ENCODE measurements at places on chromosomes 3 and 15.

GRCh38 chr3:124362455-124362854 lies 367.8 kb upstream of the UMPS start:
- no peak for DNase-seq

- no peak for DNase-seq
These were observed 32.9 kb upstream of the CTDSPL2 start for GRCh38 chr15:44394562-44394961.

- DNase-seq, result no peak
These were observed 131.0 kb downstream of the IL5RA start for GRCh38 chr3:2978977-2979732.

GRCh38 chr15:99635794-99636193 lies 70.0 kb downstream of the MEF2A start:
- no peak for DNase-seq

GRCh38 chr3:72628065-72628464 lies 220.2 kb downstream of the SHQ1 start:
- DNase-seq, result no peak

DNA sequence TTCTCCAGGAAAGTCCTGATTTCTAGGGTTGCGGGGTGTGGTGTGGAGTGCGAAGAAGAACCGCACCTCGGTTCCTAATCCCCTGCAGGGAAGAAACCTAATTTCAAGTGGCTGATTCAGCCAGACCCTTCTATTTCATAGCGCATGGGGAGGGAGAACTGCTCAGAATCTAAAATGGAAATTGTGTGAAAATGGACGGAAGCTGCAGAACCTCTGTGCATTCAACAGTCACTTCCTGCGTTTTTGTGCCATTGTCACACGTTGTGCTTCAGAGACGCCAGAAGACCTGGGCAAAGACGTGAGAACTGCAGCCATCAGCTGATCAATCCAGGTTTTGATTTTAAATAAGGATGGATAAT lies 1.2 kb downstream of the SIDT1 start:
- peak; percentile 42 for DNase-seq

DNA sequence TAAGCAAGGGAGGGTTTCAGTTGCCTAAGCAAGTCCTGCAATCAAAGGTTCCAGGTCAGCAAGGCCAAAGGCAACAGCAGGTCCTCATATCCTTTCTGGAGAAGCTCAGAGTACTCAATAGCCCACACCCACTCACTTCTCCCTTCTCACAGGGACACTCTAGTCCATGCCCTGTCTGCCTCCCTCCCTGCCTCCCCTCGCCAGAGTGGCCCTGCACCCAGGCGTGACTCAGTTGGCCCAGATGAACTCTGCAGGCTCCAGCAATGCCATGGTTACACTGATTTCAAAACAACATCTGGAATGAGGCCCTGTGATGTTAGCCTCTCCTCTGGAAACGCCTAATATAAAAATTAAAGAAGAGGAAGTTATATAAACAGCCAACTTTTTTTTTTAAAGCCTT lies 32.9 kb downstream of the IL16 start:
- DNase-seq, result no peak

- no peak for DNase-seq
These were observed 131.6 kb upstream of the HACD2 start for GRCh38 chr3:123716411-123716810.

DNA sequence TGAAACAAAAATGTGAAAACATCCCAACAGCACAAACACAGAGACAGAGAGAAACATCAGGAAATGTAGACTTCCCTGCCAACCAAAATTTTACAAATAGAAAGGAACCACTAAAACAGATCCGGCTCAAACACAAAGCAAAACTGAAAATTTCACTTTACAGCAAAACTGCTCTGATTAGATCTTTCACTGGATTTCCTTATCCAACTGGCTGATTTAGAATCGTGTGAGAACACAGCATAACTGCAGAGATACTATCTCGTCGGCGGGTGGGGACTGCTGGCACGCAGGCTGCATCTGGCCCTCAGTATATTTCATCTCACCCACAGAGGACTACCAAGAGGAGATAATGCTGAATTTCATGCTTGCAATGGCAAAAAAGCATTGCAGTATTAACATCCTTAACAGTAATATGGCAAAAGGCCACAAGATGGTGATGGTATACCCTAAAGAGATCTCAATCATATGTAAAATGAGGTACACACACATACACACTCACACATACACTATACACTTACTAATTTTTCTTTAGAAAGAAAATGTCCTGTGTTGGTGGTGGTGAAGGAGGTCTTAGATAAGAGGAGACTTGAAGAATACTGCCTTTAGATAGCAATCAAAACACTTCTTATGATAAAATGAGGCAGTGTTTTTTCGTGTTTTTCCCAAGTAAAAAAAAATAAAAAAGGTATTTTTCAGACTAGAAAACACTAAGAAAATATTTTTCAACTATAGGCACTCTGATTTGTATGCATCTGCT lies 10.6 kb upstream of the LEO1 start:
- DNase-seq, result peak; percentile 74

GRCh38 chr3:148330542-148330941 lies 367.2 kb upstream of the AGTR1 start:
- no peak for DNase-seq
